ENCODE measurements at places on chromosomes 11 and 22. TPM values are rescaled to one million over a fixed set of nuclear protein-coding genes. Genes with fewer than 3 reads are reported as not detected.

Gene C11orf86
- not detected for polyA plus RNA-seq

Gene TEX54
- polyA plus RNA-seq: 3.0 TPM

Gene ZNF70
- polyA plus RNA-seq: 2.3 TPM

Gene SSTR3
- polyA plus RNA-seq: not detected
